ENCODE measurements at places on chromosomes 4 and X.

- DNase-seq, result peak; percentile 44
Measured at GRCh38 chr4:149914119-149915115, 98.8 kb upstream of the IQCM start.

DNA sequence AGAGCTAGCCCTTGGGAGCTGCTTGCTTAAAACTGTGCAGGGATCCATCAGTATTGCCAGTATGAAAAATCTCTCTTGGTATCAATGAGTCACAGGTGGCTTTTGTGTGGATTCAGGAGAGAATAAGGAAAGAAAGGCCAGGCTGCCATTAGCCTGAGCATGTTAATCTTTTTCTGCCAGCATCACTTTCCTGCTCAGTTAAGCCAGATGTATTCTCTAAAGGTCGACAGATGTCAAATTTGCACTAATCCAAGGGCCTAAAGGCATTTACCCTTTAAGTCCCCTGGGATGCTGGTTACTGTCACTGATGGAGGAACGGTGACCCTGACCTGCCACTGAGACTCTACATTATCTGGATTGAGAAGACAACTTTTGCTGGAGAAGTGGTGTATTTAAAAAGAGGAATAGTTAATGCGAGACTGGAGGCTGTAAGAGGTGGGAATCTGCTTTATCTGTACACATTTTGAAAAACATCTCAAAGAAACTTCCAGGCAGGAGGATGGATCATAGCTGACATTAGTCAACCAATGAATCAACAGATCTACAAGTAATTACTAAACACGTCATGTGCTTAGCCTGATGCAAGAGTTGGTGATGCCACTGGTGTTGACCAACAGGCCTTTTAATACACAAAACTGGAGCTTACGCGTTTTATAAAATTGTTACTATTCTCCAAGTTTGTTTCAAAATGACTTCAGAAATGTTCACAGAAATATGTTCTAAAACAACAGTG, 241.4 kb upstream of the ANXA3 start:
- DNase-seq, result no peak

GRCh38 chr4:956531-957230, 16.7 kb downstream of the DGKQ start:
- DNase-seq, result no peak

GRCh38 chr4:2507259-2507658, 29.2 kb upstream of the FAM193A start:
- no peak for DNase-seq

GRCh38 chr4:146648461-146648783, 9.7 kb downstream of the POU4F2 start:
- no peak for DNase-seq

DNA sequence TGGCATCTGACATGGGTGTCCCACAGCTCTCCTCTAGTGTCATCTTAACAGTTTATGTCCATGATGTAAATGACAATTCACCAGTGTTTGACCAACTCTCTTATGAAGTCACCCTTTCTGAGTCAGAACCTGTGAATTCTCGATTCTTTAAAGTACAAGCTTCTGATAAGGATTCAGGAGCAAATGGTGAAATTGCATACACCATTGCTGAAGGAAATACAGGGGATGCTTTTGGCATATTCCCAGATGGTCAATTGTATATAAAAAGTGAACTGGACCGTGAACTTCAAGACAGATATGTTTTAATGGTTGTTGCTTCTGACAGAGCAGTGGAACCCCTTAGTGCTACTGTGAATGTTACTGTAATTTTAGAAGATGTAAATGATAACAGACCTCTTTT, 4.6 kb downstream of the FAT4 start:
- no peak for DNase-seq

DNA sequence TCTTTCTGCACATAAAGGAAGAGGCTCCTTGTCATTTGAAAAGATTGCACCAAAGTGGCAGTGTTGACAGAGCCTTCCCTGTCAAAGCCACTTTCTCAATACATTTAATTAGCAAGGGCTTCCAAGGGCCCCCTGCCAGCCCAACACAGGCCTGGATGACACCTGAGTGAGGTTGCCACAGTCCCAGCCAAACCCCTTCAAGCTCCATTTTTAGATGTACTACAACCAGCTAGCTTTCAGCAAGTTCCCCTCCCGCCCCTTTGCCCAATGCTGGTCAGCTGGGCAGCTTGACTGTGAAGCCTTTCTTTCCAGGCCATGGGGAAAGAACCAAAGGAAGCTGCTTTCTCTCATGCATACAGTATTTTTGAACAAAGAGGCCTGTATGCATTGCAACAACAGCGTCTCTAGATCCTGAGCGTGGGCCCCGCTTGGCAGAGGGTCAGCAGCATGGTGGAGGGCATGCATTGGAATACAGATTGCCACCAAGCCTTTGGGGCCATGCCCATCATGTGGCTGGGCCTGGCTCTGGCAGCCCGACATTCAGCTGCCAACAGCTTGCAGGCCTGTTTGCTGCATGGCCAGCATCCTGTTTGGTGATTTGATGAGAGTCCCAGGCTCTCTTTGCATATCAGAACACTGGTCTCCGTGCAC, 261.1 kb upstream of the GATB start:
- DNase-seq, result peak; percentile 97

GRCh38 chr4:40055863-40056715, 561 bp upstream of the N4BP2 start:
- DNase-seq, result peak; percentile 45

GRCh38 chr4:39043861-39044363, 11.7 kb upstream of the TMEM156 start:
- DNase-seq, result no peak

GRCh38 chr4:3116955-3117354, 42.5 kb downstream of the HTT start:
- no peak for DNase-seq

- no peak for DNase-seq
Measured at GRCh38 chrX:12657433-12657832, 133.8 kb upstream of the PRPS2 start.

DNA sequence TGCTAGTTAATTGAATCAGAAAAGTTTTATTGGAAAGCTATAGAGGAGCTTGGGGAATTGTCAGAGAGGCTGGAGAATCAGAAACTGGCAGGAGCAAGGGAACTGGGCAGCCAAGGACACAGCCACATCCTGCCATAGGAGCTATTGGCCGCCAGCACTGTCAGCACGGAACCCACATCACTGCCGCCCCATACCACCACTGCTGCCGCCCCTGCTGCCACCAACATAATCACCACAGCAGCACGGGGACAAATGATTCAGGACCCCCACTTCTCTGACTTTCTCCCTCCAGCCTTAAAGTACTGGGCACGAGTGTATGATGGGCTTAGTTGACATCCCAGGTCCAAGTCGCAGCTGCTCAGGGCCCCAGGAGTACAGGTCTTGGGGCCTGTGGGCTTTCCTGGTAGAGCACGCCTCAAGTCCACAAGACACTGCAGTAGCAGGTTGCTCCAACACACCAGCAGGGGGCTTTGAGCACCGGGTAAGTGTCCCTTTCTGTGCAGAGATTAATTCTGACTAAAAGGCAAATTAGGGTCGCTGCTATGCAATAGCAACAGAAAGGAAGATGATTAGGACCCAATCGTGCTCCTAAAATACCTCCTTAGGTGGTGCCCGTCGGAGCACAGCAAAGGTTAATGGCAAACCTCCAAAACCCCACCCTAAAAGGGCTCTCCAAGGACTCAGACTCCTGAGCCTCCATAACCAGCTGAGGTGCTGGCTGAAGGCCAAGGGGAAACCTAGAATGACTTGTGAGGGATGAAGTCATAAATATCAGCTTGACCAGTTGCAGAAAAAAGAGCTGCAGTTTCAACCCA, 6.9 kb downstream of the PJA1 start:
- DNase-seq, result no peak

DNA sequence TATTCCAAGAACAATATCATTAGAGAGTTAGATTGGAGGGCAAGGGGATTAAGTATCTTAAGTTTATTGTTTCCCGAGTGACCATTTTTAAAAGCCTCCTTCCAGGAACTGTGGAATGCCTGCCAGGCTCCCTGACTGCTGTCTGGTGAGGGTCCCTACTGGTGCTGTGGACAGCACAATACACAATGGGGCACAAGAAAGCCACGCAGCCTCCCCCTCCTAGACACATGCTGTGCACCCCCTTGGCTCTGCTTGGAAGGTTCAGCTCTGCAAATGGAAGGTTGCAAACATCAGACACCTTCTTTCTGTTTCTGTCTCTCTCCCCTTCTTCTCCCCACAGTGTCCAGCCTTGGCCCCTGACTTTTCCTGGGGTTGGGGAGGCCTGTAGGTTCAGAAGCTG, 153.2 kb downstream of the SHROOM3 start:
- no peak for DNase-seq

GRCh38 chrX:78514852-78515251, 144.3 kb downstream of the RTL3 start:
- DNase-seq, result no peak

DNA sequence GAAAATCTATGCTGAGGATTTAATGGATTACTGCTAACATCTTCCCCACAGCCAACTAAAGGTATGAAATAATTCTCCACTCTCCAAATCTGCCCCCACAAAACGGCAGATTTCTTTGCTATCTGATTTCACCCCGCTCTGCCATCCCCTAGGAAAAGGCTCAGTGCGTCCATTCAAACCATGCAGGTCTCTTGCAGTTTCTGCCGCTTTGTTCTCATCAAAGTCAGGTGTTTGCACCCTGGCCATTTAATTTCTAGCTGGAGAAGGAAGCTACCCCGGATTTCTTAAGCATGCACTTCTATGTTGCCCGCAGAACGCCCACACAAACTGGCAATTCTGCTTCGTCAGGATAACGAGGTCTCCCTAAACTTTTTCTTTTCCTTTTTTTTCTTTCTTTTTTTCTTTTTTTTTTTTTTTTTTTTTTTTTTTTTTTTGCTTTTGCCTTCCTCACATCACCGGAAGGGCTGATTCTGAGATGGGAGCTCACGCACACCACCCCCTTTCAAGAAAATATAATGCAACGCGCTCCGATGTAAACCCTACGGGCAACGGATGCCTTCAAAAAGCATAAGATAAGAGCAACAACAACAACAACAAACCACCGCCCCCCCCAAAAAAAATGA, 3.3 kb downstream of the NLGN4X start:
- no peak for DNase-seq

DNA sequence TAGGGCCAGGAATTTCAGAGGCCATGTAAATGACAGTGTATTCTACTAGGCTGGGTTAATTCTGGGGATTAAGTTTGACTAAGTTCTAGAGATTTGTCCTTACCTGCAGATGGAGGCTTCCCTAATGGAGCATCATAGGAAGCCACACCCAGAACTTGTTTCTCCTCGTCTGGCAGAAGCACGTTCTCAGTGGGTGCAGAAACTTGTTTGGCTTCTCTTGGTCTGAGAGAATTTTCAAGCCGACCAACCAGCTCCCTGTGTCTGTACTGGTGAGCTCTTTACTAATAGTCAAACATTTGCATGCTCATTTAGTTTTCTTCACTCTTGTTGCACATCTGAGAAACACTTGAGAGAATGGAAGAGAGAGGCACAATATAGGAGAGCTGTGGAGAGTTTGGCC, 907 bp upstream of the ATP10D start:
- DNase-seq, result no peak

DNA sequence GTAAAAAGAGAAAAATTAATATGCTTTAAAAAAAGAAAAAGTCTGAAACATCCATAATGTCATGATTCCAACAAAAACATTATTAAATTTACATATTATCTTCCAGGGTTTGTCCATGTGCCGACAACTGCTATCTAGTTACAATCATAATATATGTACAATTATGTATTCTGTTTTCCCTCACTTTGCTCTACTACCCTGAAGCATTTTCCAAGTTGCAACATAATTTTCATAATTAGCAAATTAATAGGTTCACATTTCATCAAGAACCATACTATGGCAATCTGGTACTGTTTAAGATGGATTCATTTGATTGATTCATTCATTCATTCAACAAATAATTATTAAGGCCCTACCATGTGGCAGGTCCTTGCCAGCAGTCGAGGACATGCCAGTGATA, 128.9 kb upstream of the LEF1 start:
- no peak for DNase-seq

DNA sequence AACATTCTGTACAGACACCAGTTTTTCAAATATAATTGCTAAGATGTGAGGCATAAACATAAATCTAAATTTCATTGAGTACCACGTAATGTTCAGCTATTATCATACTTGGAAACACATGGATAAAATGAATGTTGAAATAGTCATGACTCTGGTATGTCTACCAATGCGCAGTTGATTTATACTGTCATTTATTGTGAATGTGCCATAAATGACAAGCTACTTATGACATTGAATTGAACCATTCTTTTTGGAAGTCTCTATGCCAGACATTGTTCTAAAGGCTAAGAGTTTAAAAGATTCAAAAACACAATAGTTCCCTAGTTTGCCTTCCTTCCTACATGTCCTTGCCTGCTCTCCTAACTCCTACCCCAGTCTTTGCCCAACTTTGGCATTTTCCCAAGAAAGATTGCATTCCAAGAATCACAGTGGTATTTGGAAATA, 96.6 kb upstream of the DMD start:
- no peak for DNase-seq

DNA sequence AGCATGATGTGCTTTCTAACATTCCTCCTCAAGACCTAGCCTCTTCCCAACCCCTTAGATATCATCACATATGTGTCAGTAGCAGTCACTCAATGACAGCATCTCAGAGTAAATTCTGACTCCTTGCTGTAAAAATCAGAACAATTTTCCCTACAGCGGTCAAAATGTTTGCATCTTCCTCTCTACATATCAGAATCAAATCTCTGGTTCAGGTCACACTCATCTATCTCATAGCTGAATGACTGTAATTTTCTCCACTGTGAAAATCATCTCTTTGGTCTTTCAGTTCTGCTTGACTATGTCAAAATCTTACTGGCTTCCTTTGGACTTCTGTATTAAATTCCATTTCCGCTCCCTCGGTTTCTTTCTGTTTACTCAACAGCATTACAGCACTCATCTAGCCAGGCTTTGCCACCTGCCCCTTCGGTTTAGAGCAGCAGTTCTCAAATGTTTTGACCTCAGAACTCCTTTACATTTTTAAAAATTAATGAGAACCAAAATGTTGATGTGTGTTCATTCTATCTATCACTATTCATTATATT, 57.3 kb downstream of the AGA start:
- DNase-seq, result no peak

GRCh38 chr4:119692001-119692400, 63.4 kb upstream of the PDE5A start:
- no peak for DNase-seq

- DNase-seq, result no peak
Measured at GRCh38 chr4:85867271-85867670, 392.3 kb downstream of the ARHGAP24 start.

GRCh38 chr4:125501568-125501967, 186.8 kb downstream of the FAT4 start:
- DNase-seq, result no peak

Data from head of caudate nucleus (tissue), 42 donors.